ENCODE measurements at places on chromosomes 12 and 14. TPM values are rescaled to one million over a fixed set of nuclear protein-coding genes. Genes with fewer than 3 reads are reported as not detected.

The EIF2B1 gene
- total RNA-seq = 60.3 TPM

The TSPAN19 gene
- not detected for total RNA-seq

GRCh38 chr12:91178139-91178561 is 4.5 kb downstream of the DCN start:
- no peak overlapping the region for H3K4me3 ChIP-seq
- no peak overlapping the region for H3K27ac ChIP-seq
- H3K27me3 ChIP-seq = no peaks in the 10 kb centered on the region
- H3K4me1 ChIP-seq = no peaks in the 10 kb centered on the region
- no peaks in the 10 kb centered on the region for H3K36me3 ChIP-seq

GRCh38 chr12:6459004-6459337 is 7.1 kb downstream of the TAPBPL start:
- peaks cover 81% of the 10 kb centered on the region for H3K4me1 ChIP-seq
- peak overlapping the region; percentile 82 for H3K27ac ChIP-seq
- H3K4me3 ChIP-seq = no peak overlapping the region
- no peak for DNase-seq
- peaks cover 77% of the 10 kb centered on the region for H3K36me3 ChIP-seq
- H3K27me3 ChIP-seq = no peaks in the 10 kb centered on the region
